ENCODE measurements at places on chromosomes 3 and 15. TPM values are rescaled to one million over a fixed set of nuclear protein-coding genes. Genes with fewer than 3 reads are reported as not detected.

The ZNF80 gene
- total RNA-seq: 0.74 TPM

GRCh38 chr15:89243046-89243690 lies 611 bp upstream of the FANCI start:
- peaks cover 36% of the 10 kb centered on the region for H3K36me3 ChIP-seq
- H3K4me3 ChIP-seq: peak overlapping the region; percentile 95
- no peak for DNase-seq
- peaks cover 11% of the 10 kb centered on the region for H3K27me3 ChIP-seq
- H3K4me1 ChIP-seq: peaks cover 34% of the 10 kb centered on the region
- peak overlapping the region; percentile 89 for H3K27ac ChIP-seq

DNA sequence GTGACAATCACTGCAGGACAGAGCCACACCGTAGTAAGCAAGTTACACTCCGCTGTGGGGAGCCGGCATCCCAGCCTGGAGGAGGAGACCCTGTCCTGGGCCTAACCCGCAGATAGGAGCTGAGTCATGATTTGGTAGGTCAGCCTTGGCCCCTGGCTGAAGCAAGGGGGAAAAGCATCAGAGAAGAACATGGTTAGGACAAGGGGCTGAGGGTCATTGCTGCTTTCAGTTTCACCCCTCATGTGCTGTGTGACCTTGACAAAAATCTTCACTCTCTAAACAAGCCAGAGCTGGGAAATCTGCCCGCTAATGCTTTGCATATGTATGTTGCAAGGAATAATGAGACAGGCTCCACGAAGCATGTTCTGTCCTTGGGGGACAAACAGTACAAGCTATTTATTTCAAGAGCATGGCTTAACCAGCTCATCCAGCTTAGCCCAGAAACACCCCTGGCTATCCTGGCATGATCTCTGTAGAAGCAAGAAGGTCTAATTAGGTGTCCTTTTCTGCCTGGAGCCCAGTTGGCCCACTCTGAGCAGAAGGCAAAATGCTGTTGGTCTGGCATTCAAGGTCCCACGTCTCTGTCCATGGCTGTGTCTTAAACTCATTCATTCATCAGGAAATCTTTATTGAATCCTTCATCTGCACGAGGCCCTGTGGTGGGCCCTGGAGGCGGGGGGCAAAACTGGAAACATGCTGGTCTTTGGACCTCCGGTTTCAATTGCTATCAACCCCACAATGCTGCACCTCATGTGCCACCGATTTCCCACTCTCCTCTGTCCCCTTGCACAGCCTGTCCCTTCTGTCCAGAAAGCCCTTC lies 221.3 kb upstream of the LYSMD4 start:
- no peak overlapping the region for H3K27ac ChIP-seq
- H3K27me3 ChIP-seq: peaks cover 4% of the 10 kb centered on the region
- no peaks in the 10 kb centered on the region for H3K36me3 ChIP-seq
- no peak overlapping the region for H3K4me3 ChIP-seq
- H3K4me1 ChIP-seq: peaks cover 1% of the 10 kb centered on the region
- DNase-seq: no peak

The EBLN2 gene
- total RNA-seq: 8.6 TPM

GRCh38 chr15:60703207-60703933 lies 224.4 kb upstream of the ICE2 start:
- H3K4me3 ChIP-seq: no peak overlapping the region
- DNase-seq: no peak
- H3K36me3 ChIP-seq: no peaks in the 10 kb centered on the region
- peaks cover 25% of the 10 kb centered on the region for H3K27me3 ChIP-seq
- peaks cover 8% of the 10 kb centered on the region for H3K4me1 ChIP-seq

GRCh38 chr3:53806182-53807116 lies 39.8 kb downstream of the CHDH start:
- H3K4me3 ChIP-seq: no peak overlapping the region
- no peaks in the 10 kb centered on the region for H3K36me3 ChIP-seq
- H3K27me3 ChIP-seq: peaks cover 5% of the 10 kb centered on the region
- H3K4me1 ChIP-seq: peaks cover 2% of the 10 kb centered on the region
- DNase-seq: no peak
- H3K27ac ChIP-seq: no peak overlapping the region

- H3K27me3 ChIP-seq: no peaks in the 10 kb centered on the region
- H3K36me3 ChIP-seq: no peaks in the 10 kb centered on the region
- H3K4me1 ChIP-seq: no peaks in the 10 kb centered on the region
- no peak overlapping the region for H3K27ac ChIP-seq
- no peak for DNase-seq
These were observed 107.2 kb downstream of the THRB start for GRCh38 chr3:24387493-24387892.

DNA sequence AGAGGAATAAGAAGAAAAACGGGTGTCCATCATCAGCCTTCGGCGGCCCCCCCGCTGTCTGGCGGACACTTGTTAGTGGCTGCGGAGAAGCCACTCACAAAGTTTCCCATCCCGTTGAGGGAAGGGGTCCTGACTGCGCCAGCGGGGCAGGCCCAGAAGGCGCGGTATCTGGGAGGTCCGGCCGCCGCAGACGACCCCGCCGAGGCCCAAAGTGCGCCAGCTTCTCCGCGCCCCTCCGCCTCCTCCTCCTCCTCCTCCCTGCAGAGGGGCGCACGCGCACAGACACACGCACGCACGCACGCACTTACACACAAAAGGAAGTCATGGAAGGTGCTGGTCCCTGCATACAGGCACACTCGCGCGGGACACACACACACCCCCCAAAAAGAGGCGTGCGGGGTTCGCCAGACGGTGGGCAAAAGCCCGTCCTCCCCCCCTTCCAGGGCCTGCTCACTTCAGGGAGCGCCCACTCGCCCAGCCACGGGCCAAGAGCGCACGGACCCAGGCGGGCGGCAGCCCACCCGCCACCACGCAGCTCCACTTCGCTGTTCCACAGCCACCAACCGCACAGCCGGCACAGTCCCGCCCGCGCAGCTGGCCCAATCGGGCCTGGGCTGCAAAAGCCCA lies 18.0 kb downstream of the ZNF148 start:
- H3K27me3 ChIP-seq: no peaks in the 10 kb centered on the region
- H3K4me3 ChIP-seq: peak overlapping the region; percentile 78
- H3K4me1 ChIP-seq: peaks cover 43% of the 10 kb centered on the region
- H3K36me3 ChIP-seq: peaks cover 8% of the 10 kb centered on the region

DNA sequence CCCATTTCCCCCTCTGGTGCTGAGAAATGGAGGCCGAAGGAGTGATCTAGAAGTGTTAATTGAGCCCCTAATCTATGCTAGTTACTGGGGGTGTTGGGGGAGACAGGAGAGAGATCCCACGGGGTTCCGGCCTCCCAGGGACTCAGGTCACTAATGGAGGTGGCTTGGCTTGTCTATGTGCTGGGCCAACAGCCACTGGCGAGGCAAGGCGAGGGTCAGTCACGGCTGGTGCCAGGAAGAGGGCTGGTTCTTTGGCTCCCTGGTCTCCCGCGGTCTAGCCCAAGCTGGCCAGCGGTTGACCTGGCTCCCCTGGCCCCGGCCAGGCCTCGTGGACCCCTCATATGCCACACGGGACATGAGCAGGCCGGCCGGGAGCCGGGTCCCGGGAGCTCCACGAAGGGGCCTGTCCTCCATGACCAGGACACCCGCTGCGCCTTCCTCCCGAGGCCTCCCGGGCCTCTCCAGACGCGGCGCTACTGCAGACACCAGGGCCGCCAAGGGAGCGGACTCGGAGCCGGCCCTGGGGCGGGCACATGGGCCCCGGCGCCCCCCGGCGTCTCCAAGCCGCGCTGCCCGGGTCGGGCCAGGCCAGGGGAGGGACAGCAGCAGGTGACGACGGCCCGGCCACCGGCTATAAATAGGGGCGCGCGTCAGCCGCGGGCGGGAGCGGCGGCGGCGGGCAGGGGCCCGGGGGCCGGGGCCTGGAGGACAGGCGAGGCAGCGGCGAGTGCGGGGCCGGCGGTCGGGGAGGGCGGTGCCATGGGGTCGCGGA lies at the start of gene ALPK3:
ALPK3 (plus strand) TSS at position 663 of the 772 bp plus-strand sequence; CDS start at position 760, 97 bp downstream.
- DNase-seq: no peak
- no peak within 1 kb of the TSS for H3K27ac ChIP-seq
- peaks cover 6% of the 10 kb centered on the region for H3K27me3 ChIP-seq
- no peaks in the 10 kb centered on the region for H3K36me3 ChIP-seq
- H3K4me1 ChIP-seq: peaks cover 6% of the 10 kb centered on the region

GRCh38 chr3:115470254-115470653 lies 153.1 kb upstream of the GAP43 start:
- DNase-seq: no peak
- no peak overlapping the region for H3K27ac ChIP-seq
- no peaks in the 10 kb centered on the region for H3K27me3 ChIP-seq
- no peak overlapping the region for H3K4me3 ChIP-seq
- no peaks in the 10 kb centered on the region for H3K4me1 ChIP-seq

The FANCD2OS gene
- total RNA-seq: not detected

The CNOT10 gene
- 51.5 TPM for total RNA-seq

- H3K4me3 ChIP-seq: no peak overlapping the region
- no peaks in the 10 kb centered on the region for H3K36me3 ChIP-seq
- no peaks in the 10 kb centered on the region for H3K4me1 ChIP-seq
- no peak for DNase-seq
These were observed 263.4 kb upstream of the KCNMB2 start for GRCh38 chr3:178272841-178273240.

DNA sequence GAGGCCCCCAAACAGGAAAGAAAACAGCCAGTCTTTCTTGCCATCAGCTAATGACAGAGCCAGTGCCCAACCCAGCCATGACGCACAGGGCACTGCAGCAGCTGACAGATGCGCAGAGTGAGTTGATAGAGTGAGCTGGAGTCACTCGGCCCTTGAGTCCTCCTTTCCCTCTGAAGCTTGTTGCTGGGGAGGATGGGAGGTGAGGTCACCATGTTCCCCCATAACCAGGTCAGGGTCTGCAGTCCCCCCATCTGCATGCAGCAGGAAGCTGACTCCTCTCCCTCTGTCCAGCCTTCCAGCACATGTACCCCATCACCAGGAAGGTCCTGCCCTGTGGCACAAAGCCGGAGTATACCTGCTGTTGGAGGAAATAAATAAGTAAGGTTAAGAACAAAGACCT lies 174.6 kb downstream of the ABHD5 start:
- peaks cover 5% of the 10 kb centered on the region for H3K27me3 ChIP-seq
- DNase-seq: no peak
- no peaks in the 10 kb centered on the region for H3K36me3 ChIP-seq
- no peak overlapping the region for H3K4me3 ChIP-seq

DNA sequence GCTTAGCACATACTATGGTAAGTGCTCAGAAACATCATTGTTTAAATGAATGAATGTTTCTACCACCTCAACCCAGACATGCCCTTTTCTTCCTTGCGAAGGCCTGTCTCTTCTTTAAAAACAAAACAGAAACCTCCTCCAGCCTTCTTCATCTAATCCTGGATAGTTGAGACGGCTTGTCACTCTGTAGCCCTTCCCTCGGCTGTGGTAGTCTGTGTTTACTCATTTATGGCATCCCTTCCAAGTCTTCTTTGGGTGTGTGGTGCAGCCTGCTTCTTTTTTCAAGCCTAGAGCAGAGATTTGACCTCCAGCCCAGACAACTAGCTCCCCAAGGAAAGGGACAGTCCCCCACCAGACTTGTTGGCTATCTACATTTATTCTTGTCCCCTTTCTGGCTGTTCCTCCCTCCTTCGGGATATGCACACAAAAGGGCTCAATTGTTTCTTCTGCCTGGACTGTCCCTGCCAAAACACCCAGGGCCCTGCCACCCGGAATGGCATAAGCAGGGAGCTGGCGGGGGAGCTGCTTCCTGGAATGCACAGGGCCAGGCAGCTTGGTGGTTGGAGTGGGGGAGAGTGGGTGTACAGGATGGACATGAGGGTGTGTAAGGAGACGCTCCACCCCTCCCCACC lies 67.8 kb downstream of the ITGA11 start:
- H3K27ac ChIP-seq: no peak overlapping the region
- DNase-seq: no peak
- H3K4me3 ChIP-seq: no peak overlapping the region
- H3K4me1 ChIP-seq: peaks cover 16% of the 10 kb centered on the region

- DNase-seq: no peak
- no peak overlapping the region for H3K27ac ChIP-seq
- no peaks in the 10 kb centered on the region for H3K4me1 ChIP-seq
- peaks cover 5% of the 10 kb centered on the region for H3K27me3 ChIP-seq
- H3K36me3 ChIP-seq: no peaks in the 10 kb centered on the region
- H3K4me3 ChIP-seq: no peak overlapping the region
These were observed 30.8 kb downstream of the CORO2B start for GRCh38 chr15:68609629-68610028.

The CFAP91 gene
- not detected for total RNA-seq

The SCAMP5 gene
- total RNA-seq: 0.89 TPM

DNA sequence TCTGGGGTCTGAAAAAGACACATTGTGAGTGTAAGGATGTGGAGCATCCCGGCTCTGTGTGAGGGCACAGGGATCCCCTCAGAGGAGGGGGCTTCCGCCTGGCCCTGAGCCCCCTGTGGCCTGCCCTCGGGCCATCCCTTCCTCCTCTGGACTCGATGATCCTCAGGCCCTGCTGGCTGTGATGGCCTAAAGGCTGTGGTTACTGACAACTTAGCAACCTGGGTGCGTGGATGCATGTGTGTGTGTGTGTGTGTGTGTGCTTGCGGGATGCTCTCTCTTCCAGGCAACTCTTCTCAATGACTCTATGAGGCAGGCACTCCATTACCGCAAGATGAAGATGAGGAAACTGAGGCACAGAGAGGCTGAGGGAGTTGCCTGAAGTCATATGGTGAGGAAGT lies 66.0 kb downstream of the ASB7 start:
- H3K4me1 ChIP-seq: no peaks in the 10 kb centered on the region
- H3K27me3 ChIP-seq: peaks cover 7% of the 10 kb centered on the region
- DNase-seq: no peak
- no peaks in the 10 kb centered on the region for H3K36me3 ChIP-seq
- no peak overlapping the region for H3K27ac ChIP-seq
- H3K4me3 ChIP-seq: no peak overlapping the region

The ZPLD1 gene
- not detected for total RNA-seq

GRCh38 chr15:41028853-41029252 lies 75.6 kb downstream of the CHAC1 start:
- H3K4me1 ChIP-seq: peaks cover 5% of the 10 kb centered on the region
- peaks cover 37% of the 10 kb centered on the region for H3K36me3 ChIP-seq
- H3K4me3 ChIP-seq: no peak overlapping the region
- no peak overlapping the region for H3K27ac ChIP-seq
- DNase-seq: no peak
- H3K27me3 ChIP-seq: no peaks in the 10 kb centered on the region

The CELF6 gene
- 0.16 TPM for total RNA-seq

DNA sequence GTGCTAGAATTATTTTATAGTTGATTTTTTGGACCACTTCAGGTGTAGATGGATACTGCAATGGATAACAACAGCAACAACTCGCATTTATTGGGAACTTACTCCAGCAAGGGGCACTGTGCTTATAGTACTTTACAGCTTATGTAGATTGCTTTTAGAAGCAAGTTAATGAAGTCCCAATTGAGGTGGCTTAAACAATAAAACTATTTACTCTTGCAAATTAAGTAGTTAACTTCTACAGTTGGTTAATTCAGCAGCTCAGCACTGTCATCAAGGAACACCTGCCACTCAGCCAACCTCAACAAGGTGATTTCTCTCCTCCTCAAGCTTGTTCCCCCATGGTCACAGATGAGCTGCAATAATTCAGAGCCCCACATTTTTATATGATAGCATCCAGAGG lies 124.1 kb downstream of the RASA2 start:
- H3K27ac ChIP-seq: no peak overlapping the region
- H3K4me1 ChIP-seq: no peaks in the 10 kb centered on the region
- no peak for DNase-seq
- no peak overlapping the region for H3K4me3 ChIP-seq

The ANKUB1 gene
- not detected for total RNA-seq

The GOLGA6B gene
- not detected for total RNA-seq

Data from activated T-helper 2 cell treated with anti-CD3 and anti-CD28 coated beads, Interferon-gamma antibody, Interleukin-2, Interleukin-4, amounts not matched to agents 10 μg/mL and 5 μg/mL and 100 μg/mL, durations not matched to agents 14 hours and 24 hours and 36 hours (primary cell).